ENCODE measurements at places on chromosomes 12 and 14. TPM values are rescaled to one million over a fixed set of nuclear protein-coding genes. Genes with fewer than 3 reads are reported as not detected.

- no peak for DNase-seq
Measured at GRCh38 chr14:70692210-70692609, 50.5 kb downstream of the TTC9 start.

DNA sequence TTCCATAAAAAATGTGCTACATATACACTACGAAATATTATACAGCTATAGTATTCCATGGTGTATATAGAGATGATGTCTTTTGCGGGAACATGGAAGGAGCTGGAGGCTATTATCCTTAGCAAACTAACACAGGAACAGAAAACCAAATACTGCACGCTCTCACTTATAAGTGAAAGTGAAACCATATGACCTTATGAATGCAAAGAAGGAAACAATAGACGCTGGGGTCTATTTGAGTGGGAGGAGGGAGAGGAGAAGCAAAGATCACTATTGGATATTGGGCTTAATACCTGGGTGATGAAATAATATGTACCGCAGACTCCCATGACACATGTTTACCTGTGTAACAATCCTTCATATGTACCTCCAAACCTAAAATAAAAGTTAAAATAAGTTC, 142.8 kb downstream of the LRFN5 start:
- no peak for DNase-seq

Gene TAS2R42
- polyA plus RNA-seq, result not detected

Gene PAPLN
- 1.0 TPM for polyA plus RNA-seq

Gene RASSF9
- 0.16 TPM for polyA plus RNA-seq

Data from BJ (cell line).